ENCODE measurements at places on chromosomes 5 and 9.
A peak's percentile ranks its signal among the peaks of the same experiment; 100 is the strongest.

GRCh38 chr9:81141961-81142360 is 547.4 kb downstream of the TLE1 start:
- DNase-seq = no peak

- DNase-seq = peak; percentile 41
Measured at GRCh38 chr9:112029921-112030444, 133.4 kb downstream of the UGCG start.

DNA sequence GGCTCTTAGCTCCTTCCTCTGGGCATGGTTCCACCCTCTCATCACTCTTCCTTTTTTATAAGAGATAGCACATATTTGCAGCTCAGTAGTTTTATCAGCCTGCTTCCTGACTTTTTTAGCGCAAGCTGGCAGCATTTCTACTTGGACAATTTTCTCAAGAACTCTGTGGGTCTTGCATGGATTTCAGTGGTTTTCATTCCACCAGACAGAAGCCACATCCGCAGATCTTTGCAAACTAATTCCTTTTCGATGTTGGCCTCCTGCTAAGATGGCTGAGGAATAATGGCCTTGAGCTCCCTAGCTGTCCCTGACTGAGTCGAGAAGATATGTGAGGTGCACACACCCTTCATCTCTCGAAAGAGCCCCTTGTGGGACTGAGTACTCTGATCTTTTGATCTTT is 49.5 kb downstream of the GALNT12 start:
- DNase-seq = no peak

DNA sequence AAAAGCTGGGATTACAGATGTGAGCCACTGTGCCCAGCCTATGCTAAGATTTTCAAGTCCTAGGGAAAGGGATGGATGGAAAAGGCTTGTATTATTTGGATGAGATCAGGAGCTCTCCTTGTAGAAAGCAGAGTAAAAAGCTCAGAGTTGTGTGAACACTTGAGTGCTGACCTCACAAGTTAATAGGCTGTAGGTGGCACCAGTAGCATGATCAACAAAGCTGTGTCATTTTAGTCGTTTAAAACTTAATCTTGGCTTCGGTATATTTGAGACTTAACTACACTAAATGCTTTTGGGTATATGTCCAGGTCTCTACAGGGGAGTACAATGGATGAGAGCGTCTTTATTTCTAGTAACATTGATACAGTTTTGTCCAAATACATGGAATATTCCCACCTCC is 264.2 kb downstream of the TMEM38B start:
- DNase-seq = no peak

- no peak for DNase-seq
Measured at GRCh38 chr9:127330501-127330900, 65.9 kb downstream of the GARNL3 start.

GRCh38 chr9:91362051-91362611 is 413 bp upstream of the AUH start:
- no peak for DNase-seq

Data from HFF-Myc (cell line).